B cell (primary cell): ENCODE measurements at places on chromosomes 3 and 15.
A peak's percentile ranks its signal among the peaks of the same experiment; 100 is the strongest.

GRCh38 chr15:40105517-40106202 is 3.0 kb downstream of the BMF start:
- H3K4me3 ChIP-seq: peak overlapping the region; percentile 21
- H3K4me1 ChIP-seq: peaks cover 88% of the 10 kb centered on the region
- H3K27me3 ChIP-seq: no peaks in the 10 kb centered on the region
- DNase-seq: peak; percentile 76

DNA sequence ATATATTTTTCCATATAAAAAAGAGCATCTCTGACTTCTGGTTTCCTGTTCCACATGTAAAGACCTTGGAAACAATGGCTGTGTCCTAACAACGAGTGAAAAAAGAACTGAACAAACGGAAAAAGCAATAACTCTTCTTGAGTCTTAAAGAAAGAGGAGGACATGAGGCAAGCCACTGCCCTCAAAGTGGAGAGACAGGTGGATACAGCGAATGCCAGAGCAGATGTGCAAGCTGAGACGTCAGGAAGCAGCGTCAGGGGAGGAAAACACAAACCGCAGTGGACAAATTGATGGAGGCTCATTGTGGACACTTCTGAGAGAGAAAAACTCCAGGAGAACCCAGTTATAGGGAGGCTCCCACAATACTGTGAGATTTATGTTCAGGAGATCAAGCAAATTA is 208.0 kb upstream of the MME start:
- H3K4me1 ChIP-seq: no peaks in the 10 kb centered on the region
- DNase-seq: no peak
- H3K4me3 ChIP-seq: no peak overlapping the region
- no peak overlapping the region for H3K27ac ChIP-seq
- H3K27me3 ChIP-seq: no peaks in the 10 kb centered on the region

GRCh38 chr15:58279106-58279505 is 140.9 kb downstream of the AQP9 start:
- DNase-seq: no peak
- no peaks in the 10 kb centered on the region for H3K36me3 ChIP-seq
- no peak overlapping the region for H3K27ac ChIP-seq
- H3K27me3 ChIP-seq: no peaks in the 10 kb centered on the region

DNA sequence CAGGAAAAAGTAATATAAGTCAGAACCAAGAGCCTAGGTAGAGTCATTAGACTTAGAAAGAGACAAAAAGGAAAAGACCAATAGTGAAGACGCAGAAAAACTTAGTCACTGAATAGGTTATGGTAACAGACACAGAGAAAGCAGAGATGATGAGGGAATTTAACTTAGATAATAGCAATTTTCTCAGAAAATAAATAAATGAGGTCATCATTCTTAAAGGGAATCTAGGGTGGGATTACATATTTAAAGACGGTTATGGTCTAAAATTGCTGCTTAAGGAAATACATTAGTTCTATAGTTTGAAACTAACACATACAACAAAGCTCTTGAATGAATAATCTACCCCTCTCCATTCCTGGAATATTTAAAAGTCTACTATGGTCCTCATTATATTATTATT is 59.4 kb downstream of the UBR1 start:
- H3K36me3 ChIP-seq: peaks cover 64% of the 10 kb centered on the region
- DNase-seq: no peak
- no peaks in the 10 kb centered on the region for H3K4me1 ChIP-seq
- no peak overlapping the region for H3K27ac ChIP-seq
- no peaks in the 10 kb centered on the region for H3K27me3 ChIP-seq

DNA sequence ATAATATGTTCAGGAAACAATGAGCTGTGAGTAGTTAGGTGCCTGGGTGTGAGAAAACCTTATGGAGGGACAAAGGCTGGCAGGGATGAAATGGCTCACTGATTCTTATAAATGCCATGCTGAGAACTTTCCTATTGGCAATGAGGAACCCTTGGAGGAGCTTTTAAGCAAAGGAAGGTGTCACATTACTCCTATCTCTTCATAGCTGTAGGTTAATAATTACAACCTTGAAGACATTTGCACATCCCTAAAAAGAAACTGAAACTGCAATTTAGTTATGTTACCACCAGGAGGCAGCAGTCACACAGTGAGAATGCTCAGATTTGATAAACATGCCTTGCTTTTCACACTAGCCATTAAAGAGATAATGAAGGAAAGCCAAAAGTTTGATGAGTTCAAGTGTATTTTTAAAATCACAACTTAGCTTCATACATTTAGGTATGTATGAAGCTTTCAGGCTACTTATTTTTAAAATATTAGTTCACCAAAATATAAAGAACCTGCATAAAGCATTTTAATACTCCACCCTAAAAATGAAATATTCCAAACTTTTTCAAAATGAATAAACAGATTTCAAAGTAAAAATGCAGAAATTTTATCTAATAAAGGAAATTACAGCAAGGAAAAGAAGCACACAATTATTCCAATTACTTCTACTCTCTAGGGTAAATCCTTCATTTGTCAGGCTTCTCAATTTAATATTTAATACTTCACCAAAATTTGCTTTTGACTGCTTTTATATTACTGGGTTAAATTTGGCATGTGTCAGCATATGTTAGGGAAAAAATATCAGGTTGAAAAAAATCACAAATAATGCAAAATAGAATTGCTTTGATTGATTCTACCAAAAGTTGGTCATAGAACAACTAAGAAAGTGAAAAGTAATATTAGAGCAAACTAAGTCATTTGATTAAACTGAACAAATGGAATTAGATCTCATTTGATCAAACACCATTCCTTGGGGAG is 136.9 kb upstream of the SLC2A2 start:
- no peak for DNase-seq
- H3K36me3 ChIP-seq: no peaks in the 10 kb centered on the region
- no peak overlapping the region for H3K4me3 ChIP-seq
- H3K27ac ChIP-seq: no peak overlapping the region
- H3K27me3 ChIP-seq: no peaks in the 10 kb centered on the region
